ENCODE measurements at places on chromosomes 13 and 19. TPM values are rescaled to one million over a fixed set of nuclear protein-coding genes. Genes with fewer than 3 reads are reported as not detected.

GRCh38 chr19:31304831-31305312 is 44.4 kb downstream of the TSHZ3 start:
- no peaks in the 10 kb centered on the region for H3K36me3 ChIP-seq
- no peaks in the 10 kb centered on the region for H3K27me3 ChIP-seq
- H3K4me1 ChIP-seq, result no peaks in the 10 kb centered on the region
- no peak for DNase-seq
- H3K4me3 ChIP-seq, result no peak overlapping the region

- no peak overlapping the region for H3K27ac ChIP-seq
- no peak overlapping the region for H3K4me3 ChIP-seq
- H3K36me3 ChIP-seq, result no peaks in the 10 kb centered on the region
Observed at GRCh38 chr13:36124236-36124822, 6.9 kb downstream of the DCLK1 start.

SYT5 gene
- not detected for total RNA-seq

DNA sequence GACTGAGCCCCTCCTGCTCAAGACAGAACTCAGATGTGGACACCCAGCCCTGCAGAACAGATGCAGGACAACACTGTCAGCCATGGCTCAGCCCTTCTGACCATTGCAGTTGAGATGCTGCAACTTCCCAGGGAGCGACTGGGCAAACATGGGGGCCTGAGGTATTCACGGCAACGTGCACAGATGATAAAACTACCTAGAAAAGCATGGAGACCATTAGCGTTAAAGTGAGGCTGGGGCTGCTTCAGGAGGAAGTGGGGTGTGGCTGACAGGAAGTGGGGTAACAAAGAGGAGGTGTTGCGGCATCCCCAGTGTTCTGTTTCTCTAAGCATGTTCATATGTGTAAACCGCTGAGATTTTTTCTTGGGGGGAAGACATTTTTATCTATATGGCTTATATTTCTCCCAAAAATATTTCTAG is 1.3 kb upstream of the SIGLEC9 start:
- H3K36me3 ChIP-seq, result no peaks in the 10 kb centered on the region
- H3K4me1 ChIP-seq, result peaks cover 45% of the 10 kb centered on the region
- H3K27me3 ChIP-seq, result no peaks in the 10 kb centered on the region
- peak overlapping the region; percentile 60 for H3K4me3 ChIP-seq

COL5A3 gene
- total RNA-seq, result not detected

- H3K4me1 ChIP-seq, result peaks cover 5% of the 10 kb centered on the region
- H3K27ac ChIP-seq, result no peak overlapping the region
- no peak overlapping the region for H3K4me3 ChIP-seq
- H3K36me3 ChIP-seq, result no peaks in the 10 kb centered on the region
- DNase-seq, result no peak
Observed at GRCh38 chr19:11539495-11540365, 1.1 kb downstream of the CNN1 start.

All from naive thymus-derived CD4-positive, alpha-beta T cell (primary cell).